Stimulated activated CD8-positive, alpha-beta memory T cell treated with anti-CD3 and anti-CD28 coated beads, Interleukin-4, amount 100 ng/mL, for 1 hour (primary cell): ENCODE measurements at places on chromosomes 5 and 9.

- DNase-seq = no peak
These were observed 68.7 kb downstream of the KCNN2 start for GRCh38 chr5:114430532-114430931.

DNA sequence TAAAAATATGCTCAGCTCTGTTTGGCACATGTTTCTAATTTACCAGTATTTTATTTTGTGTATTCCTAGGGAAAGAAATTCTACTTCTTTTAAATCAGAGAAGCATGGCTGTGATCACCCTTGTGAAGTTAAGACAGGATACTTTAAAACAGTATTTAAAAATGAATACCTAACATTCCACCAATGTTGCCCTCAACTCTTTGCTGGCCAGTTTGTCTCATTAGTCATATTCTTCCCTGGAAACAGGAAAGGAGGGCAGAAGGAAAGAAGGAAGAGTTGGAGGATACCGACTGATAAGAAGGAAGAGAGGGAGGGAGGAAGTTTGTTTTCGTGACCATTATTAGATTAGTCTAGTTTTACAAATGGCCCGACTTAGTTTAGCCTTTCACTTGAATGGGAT lies 137.4 kb downstream of the PLK2 start:
- DNase-seq = no peak

DNA sequence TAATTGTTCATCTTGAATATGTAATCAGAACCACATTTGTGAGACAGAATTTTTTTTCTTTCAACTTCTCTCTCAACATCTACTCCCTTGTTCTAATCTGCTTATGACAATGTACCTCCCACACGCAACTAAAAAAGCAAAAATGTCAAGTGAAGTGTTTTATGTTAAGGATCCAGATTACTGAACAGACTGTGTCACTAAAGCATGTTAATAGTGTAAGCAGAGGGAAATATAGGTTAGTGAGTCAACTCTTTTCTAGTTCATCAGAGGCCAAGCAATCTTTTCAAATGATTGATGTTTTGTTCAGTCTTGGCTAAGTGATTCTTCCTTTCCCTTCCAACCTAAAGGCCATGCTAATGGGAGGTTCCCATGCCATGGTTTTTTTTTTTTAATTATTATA lies 34.7 kb upstream of the IDNK start:
- no peak for DNase-seq

DNA sequence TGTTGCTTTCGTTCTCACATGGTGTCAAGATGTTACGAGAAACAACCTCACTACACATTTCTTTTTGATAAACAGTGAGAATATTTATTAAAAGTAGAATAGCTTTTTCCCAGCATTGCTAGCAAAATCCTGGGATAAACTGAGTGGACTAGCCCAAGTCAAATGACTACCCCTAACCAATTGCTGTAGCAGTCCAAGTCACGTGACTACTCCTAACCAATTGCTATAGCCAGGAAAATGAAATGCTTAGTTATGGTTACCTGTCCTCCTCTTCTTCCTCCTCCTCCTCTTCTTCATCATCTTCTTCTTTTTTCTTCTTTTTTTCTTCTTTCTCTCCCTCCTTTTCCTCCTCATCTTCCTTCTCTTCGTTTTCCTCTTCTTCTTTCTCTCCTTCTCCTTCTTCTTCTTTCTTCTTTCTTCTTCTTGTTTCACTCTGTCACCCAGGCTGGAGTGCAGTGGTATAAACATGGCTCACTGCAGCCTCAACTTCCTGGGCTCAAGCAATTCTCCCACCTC lies 85.4 kb downstream of the PDE8B start:
- DNase-seq = no peak

DNA sequence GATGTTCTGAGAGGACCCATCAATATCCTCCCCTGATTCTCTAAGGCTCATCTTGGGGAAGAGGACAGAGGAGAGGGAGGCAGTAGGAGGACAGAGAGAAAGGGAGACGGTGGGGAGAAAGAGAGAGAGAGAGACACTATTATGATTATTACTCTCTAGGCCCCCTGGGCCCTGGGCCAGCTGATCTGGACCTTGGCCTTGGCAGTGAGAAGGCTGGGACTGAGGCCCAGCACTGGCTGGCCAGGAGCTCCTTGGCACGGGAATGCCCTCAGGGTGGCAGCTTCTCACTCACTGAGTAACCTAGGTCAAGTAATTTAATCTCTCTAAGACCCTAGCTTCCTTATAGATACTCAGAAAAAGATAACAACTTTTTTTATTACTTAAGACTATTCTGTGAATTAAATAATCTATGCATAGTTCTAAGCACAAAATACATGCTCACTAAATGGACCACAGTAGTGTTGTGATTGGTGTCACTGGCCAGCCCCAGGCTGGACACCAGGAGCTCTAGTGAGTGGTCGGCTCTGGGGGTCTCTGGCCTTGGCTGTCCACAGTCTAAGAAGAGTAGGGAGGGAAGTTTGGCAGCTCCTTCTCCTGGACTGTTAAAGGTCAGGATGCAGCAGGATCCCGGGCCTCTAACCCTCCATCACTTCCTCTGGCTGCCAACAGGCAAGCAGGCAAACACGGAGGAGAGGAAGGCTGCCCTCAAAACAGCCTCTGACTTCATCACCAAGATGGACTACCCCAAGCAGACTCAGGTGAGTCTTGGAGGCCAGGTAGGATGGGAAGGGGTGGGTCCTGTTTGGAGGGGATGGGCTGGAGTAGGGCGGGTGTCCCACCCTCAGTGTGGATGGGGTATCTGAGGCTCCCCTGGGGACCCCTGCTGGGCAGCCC lies 50.0 kb downstream of the GSN start:
- no peak for DNase-seq

DNA sequence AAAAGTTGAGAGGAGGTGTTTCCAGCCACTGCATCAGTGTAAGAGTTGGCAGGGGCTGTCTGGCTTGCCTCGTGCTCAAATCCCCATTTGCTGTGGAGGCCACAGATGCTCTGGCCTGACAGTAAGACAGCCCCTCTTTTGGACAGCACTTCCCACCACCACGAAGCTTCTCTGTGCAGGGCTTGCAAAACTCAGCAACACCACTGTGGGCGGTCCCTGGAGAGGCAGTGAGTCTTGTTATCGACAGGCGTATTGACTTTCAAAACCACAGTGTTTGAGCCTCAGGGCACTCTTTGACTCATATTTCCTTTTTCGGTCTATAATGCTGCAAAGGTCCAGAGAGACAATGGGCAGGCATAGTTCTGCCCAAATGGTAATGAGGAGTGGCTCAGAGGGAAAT lies 539.5 kb downstream of the EBF1 start:
- DNase-seq = no peak

- no peak for DNase-seq
These were observed 181.8 kb downstream of the SAXO1 start for GRCh38 chr9:18851069-18851795.

DNA sequence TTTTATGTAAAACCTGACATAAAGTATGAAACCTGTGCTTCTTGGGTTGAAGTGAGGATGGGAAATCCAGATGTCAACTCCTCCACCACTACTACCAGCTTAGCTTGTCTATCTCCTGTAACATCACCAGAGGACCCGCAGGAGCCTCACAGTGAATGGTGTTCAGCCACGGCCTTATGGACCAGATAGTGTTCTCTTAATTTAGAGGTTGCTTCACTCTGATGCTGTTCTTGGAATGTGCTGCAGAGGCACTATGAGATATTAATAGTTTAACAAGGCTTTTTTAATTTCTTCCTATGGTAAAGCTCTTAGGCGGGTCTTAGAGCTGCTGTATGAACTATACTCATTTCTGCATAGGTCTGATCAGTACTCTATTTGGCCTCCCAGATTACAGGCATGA lies 27.9 kb downstream of the NFX1 start:
- no peak for DNase-seq

DNA sequence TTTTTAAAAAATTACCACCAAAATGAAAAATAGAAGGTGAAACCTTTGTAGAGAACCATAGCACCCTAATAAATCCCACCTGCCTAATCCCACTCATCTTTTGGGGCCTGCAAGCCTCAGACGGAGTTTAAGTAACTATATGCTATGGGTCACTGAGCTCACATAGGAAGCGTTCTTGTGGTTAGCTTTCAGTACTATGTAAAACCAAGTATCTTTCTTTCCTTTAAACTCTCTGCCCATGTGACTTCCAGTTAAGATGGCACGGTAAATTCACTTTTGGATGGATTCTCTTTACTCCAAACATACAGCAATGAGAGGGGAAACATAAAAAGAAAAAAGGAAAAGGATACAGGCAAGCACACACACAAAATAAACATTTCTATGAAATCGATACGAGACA lies 50.9 kb downstream of the FANCC start:
- DNase-seq = no peak
